Stimulated activated CD8-positive, alpha-beta memory T cell treated with anti-CD3 and anti-CD28 coated beads, Interleukin-4, amount 100 ng/mL, for 1 hour (primary cell): ENCODE measurements at places on chromosomes 3 and 15.

DNA sequence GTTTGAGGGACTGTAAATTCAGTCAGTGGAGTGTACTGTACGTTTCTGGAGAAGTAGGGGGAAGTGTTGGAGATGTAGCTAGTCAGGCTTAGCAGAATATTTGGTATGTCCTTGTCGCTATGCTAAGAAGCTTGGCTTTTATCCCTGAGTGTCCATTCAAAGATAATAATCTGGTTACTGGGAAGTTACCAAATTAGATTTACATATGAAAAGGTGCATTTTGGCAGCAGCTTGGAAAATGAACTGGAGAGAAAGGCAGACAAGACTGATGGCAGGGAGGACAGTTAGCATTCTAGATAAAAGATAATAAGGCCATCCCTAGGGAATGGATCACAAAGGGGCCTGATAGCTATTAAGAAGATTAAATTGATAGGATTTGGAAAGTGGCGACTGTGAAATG is 58.7 kb downstream of the P2RY1 start:
- no peak for DNase-seq

- no peak for DNase-seq
Observed at GRCh38 chr15:82552861-82553260, 12.6 kb upstream of the RPS17 start.

DNA sequence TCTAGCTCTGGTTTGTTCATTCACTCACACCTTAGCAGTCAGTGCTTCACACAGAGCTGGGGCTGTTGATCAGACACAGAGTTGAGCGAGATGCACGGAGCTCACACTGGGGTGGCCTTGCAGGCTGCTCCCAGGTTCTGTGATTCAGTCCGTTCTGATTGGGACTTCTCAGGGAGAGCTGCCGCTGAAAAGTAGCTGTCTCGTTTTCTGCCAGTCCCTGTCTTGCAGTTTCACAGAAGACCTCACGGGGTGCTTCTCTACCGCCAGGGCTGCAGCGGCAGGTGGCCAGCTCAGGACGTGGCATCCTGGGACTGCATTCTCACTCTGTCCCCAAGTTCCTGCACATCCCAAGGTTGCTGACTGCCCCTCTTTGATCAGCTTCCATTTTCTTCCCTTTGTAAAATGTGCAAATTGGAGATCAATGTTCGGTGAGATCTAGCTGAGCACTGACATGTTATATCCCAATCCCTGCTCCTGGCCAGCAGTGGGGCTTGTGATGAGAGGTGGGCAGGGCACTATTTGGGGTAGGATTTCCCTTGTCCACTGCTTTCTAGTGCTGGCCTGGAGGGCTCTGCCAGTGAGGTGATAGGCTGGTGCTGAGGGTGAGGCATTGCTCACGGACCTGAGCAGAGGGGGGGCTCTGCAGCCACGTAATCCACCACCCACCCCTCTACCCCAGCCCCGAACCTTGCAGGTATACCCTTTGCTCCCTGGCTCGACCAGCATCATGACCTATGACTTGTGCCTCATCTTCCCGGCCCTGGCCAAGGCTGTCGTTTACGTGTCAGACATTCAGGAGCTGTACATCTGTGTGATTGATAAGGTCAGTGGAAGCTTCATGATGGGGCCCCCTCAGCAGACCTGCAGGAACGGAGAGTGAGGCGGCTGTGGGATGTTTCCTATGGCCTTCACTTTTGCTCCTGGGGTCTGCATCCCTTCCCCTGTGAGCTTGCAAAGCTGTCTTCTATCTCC is 5.3 kb upstream of the TXNRD3 start:
- no peak for DNase-seq

GRCh38 chr3:138673641-138674530 is 65.3 kb downstream of the FAIM start:
- DNase-seq = no peak

DNA sequence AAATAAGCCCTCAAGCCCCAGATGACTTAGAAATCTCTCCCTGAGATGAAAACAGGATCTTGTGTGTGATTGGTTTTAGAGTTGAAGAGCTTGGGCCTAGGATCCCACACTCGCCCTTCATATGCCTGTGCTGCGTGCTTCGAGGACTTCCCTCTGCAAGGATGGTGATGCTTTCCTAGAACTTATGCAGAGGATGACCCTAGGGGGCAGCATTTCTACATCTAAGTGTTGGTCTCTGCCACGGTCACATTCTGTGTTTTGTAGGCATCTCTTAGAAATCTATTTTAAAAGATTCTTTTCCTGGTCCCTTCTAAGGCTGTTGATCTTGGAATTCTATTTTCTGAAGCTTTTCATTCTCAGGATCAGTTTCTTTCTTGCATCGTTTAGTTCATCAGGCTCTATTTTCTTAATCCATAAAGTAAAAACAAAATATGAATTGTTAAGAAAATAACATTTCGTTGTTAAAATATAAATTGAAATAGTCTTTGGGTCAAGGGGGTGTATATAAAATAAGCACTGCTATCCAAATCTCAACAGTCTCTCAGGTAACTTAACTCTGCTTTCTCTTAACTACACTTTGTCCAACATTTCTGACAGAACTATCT is 45.7 kb downstream of the WDR76 start:
- DNase-seq = no peak

DNA sequence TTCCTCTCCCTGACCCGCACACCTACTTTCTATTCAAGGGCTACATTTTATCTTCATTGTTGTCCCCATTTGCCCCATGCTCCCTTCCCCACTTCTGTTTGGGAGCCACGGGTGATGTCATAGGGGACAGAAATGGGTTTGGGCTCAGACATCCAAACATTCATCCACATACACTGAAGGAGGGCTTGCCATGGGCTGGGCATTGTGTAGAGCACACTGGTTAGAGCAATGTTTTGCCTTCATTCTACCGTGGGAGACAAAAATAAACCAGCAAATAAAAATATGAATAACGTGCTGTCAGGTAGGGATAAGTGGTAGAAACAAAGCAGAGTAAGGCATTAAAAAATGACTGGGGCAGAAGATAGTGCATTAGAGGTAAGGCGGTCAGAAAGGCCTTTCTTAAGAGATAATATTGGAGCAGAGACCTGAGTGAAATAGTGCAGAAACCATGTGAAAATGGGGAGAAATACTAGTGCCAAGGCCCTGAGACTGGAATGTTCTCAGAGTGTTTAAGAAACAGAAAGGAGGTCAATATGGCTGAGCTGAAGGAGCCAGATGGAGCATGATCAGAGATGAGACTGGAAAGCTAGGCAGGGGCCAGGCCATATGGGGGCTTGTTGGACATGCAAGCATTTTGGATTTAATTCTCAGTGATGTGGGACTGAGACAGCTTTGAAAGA is 40.9 kb upstream of the CLSTN2 start:
- no peak for DNase-seq

DNA sequence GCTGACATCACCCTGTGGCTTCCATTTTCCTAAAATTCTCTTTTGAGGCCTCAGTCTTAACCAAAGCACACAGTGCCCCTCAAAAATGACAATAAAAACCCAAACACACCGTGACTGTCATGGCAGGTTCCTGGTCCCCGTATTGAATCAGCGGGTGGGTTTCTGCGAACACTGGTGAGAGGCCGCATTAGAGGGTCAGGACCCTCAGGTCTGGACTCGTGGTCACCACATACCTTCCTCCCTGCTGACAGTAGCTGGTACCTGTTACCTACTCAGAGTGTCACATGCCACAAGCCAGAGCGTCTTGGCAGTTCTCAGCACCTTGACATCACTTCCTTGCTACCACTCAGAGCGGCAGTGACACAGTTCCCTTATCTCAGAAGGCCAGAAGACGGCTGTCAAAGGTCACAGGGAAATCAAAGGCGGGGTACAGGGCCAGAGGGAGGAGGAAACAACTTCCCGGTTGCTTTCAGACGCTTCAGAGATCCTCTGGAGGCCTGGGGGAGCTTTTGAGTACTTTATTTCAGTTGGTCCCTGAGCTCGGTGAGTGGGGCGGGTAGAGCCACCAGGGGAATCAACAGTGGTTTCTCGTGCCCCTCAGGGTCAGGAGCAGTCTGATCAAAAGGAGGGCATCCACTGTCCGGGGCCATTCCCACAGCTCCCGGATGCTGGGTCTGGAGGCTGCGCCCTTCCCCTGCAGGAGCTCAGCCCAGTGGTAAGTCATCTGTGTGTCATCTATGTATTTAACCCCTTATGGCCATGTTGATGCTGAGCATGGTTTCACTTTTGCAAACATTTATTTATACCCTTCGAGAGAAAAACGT is at the start of the genes CCR5AS and CCRL2:
CCR5AS (minus strand) TSS at position 279 of the 824 bp plus-strand sequence.
CCRL2 (plus strand) TSS at position 472 of the 824 bp plus-strand sequence. CDS start 821 bp downstream, outside the sequence.
- DNase-seq = no peak

GRCh38 chr3:50442945-50443579 is 60.4 kb downstream of the CACNA2D2 start:
- DNase-seq = no peak

GRCh38 chr3:194877291-194878119 is 191.8 kb downstream of the FAM43A start:
- DNase-seq = no peak

DNA sequence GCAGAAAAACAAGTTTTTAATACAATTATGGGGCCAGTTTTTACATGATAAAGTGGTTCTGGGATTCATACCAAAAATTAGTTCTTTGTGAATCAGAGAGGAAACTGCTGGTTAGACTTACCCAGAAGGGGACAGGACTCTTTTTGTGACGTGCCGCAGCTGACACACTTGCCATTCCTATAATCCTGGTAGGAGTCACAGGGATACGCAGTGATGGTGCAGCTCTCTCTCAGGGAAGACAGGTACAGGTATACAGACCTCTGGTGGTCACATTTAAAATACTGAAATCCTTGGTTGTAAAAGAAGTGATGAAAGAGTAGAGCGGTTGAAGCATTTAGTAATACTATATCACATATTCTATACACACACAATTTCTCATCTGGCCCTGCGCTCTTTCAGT is 20.2 kb upstream of the TMEM41A start:
- no peak for DNase-seq

DNA sequence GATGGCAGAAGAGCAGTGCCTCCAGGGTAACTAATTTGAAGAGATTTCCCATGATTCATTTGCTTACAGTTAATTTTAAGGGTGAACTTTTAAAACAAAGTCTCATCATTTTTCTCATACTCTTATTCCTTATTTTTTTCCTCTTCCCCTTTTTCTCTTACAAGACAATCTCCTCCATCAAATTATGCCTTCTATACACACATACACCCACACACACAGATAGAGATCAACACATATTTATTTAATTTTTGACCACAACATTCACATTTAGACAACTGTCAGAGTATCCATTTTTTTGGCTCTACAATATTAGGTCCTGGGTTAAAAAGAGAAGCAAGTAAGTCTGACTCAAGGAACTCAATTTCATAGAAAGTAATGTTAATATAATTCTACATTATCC is 37.6 kb downstream of the AAGAB start:
- DNase-seq = no peak

- DNase-seq = no peak
Observed at GRCh38 chr3:53361852-53362251, 14.5 kb upstream of the DCP1A start.

DNA sequence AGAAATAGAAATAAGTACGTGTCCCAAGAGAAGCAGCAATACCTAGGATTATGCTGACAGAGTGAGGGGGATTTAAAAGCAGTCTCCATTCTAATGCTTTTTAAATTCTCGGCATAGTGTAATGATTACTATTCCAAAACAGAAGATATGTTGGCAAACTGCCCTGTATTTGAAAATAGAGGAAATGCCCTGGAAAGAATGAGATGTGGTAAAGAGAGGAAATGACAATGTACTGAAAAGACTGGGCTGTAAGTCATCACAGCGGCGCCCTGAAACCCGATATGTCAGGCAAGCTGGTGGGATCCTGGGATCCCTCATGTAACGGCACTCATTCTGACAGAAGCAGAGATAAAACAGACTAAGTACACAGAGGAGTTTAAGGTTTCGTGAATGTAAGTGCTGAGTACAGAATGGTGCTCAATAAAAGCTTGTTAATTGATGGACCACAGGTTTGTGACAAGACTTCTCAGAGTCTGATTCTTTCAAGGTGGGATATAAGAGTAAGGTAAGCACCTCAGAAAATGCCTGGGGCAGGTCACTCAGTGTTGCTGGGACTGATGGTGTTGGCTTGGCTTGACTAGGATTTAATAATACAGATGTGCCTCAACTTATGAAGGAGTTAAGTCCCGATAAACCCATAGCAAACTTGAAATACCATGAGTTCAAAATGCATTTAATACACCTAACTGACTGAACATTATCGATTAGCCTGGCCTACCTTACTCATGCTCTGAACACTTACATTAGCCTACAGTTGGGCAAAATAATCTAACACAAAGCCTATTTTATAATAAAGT is 91.4 kb downstream of the NFKBIZ start:
- DNase-seq = no peak

- DNase-seq = no peak
Observed at GRCh38 chr3:61903931-61904657, 342.7 kb downstream of the PTPRG start.

GRCh38 chr3:127165694-127166485 is 27.0 kb upstream of the PRR23E start:
- DNase-seq = no peak

DNA sequence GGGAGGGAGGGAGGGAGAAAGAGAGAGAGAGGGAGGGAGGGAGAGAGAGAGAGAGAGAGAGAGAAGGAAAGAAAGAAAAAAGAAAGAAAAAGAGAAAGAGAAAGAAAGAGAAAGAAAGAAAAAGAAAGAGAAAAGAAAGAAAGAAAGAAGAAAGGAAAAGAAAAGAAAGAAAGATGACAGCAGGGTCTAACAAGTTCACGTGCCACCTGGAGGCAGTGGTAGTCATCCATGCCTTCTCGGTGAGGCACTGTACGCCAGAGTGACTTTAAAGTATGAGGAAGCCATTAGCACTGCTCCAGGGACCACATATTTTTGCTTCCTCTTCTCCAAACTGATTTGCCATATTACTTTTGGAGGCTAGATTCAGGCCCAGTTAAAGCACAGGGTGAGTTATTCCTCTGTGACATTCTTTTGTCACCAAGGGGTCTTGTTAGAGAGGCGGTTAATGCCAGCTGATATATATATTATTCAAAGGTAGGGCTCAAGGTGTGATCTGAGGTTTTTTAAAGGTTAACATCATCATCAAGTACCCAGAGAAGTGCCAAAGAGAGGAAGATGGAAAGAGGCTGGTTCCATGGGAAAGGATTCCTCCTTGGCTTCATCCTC is at the start of gene HTR3D:
HTR3D (plus strand) TSS at position 556 of the 606 bp plus-strand sequence; CDS start at position 556, 0 bp downstream.
- DNase-seq = no peak

GRCh38 chr3:14544282-14545250 is 4.4 kb upstream of the GRIP2 start:
- no peak for DNase-seq

DNA sequence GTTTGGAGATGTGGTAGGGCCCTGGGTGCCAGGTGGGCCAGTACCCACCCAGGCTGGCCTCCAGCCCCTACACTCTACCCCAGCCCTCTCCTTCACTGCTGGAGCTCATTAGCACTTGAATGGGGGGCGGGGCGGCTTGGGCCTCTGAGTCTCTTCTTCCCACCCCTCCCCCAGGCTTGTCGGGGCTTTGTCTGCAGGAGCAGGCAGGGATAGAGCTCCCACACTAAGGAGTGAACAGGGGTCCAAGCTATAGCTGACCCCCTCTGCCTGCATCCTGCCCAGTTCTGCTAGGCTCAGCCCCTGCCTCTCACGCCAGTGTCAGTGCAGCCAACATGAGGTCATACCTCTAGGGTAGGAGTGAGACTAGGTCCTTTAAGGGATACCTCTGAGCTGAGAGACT is 5.2 kb downstream of the GNAI2 start:
- no peak for DNase-seq

GRCh38 chr3:100427699-100428098 is 26.4 kb downstream of the LNP1 start:
- DNase-seq = no peak
